NB4 (cell line): ENCODE measurements at places on chromosomes 4 and X.

DNA sequence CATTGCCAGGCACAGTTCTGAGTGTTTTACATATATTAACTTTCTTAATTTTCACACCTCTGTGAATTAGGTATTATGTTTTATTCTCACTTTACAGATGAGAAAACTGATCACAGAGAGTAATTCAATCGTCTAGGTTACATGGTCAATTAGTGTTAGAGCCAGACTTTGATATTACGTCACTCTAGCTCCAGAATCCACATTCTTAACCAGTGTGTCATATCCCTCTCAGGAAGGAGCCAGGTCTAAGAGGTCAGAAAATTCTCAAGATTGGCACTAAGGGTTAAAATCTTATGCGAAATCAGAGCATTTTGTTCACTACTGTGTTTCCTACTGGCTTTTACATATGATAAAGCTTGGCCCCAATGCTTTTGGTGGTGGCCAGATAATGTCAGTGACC, 7.4 kb downstream of the DMP1 start:
- DNase-seq = no peak

- DNase-seq = no peak
Observed at GRCh38 chrX:136598631-136599030, 49.3 kb upstream of the CD40LG start.

GRCh38 chr4:148261848-148262247, 180.4 kb downstream of the NR3C2 start:
- DNase-seq = no peak

DNA sequence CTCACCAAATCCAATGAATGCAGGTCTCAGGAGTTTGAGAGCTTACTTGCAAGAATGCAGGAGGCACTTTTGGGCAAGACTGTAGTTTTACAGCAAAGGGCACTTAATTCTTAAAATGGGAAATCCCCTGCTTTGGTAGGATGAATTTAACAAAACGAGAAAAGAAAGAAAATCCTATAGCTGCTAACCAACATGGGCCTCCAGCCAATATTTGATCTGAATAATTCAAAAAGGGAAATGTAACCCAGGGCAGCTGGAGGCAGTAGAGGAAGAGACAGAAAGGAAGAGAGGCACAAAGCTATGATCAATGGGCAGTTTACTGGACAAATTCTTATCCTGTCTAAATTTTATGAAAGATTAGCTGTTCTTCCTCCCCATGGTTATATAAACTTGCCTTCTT, 142.3 kb downstream of the SH3KBP1 start:
- DNase-seq = no peak

GRCh38 chr4:3677748-3678070, 88.5 kb upstream of the ADRA2C start:
- DNase-seq = peak; percentile 66

DNA sequence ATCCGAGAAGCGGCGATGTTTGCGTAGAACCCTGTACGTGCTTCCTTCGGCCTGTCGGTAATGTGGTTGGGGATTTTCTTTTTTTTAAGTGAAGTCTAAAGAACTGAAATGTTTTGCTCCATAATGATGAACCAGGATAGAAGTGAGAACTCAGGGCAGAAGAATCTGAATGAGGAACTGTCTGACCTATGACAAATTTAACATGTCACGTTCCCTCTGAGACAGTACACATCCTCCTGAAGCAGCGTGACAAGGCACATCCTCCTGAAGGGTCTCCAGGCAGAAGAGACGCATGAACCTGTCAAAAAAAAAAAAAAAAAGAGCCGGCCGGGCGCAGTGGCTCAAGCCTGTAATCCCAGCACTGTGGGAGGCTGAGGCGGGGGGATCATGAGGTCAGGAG, 6.2 kb downstream of the CSF2RA start:
- DNase-seq = no peak

DNA sequence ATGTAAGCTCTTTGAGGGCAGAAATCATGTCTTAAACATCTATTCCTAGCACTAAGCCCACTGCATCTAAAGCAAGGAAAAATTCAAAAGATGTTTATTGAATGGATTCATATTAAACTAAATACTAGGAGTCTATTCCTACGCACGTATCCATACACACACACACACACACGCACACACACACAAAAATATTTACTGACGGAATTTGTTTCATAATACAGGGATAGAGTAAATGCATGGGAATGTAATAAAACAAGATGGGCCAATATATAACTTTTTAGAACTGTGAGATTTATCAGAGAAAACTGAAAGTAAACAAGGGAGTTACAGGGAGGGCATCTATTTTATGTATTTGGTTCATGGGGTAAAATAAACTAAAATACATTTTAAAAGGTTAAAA, 57.6 kb downstream of the WDFY3 start:
- DNase-seq = no peak

- no peak for DNase-seq
Observed at GRCh38 chrX:79133904-79134303, 10.6 kb upstream of the GPR174 start.

DNA sequence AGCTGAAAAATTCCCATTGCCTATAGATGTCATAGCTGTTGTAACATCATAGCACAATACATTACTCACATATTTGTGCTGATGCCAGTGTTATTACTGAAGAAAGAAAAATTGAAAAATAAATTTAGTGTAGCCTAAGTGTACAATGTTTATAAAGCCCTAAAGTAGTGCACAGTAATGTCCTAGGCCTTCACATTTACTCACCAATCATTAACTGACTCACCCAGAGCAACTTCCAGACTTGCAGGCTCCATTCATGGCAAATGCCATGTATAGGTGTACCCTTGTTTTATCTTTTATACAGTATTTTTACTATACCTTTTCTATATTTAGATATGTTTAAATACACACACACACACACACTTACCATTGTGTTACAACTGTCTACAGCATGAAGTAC, 265.4 kb upstream of the MAGEB18 start:
- no peak for DNase-seq

- DNase-seq = peak; percentile 38
Observed at GRCh38 chr4:53015681-53016080, 153.6 kb downstream of the RASL11B start.

DNA sequence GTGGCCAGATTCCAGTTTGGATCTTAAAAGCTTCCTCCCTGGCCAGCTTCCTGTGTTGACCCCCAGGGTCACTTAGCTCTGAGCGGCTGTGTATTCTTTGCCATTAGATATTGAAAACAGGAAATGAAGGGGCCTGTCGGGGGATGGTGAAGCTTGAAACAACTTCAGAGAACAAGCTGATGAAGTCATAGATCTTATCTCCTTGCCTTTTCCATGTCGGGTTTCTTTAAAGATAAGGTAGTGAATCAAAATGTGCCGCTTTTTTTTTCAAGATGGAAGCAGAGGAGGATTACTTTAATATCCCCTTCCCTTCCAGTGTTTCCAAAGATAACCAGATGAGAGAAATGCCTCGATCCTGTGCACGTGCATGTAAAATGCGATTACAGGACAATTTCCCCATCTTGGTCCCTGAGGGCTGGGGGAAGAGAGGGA, 508.5 kb downstream of the MID1IP1 start:
- peak; percentile 40 for DNase-seq

GRCh38 chrX:153395613-153396319, 5.4 kb downstream of the PNMA6E start:
- no peak for DNase-seq

- peak; percentile 63 for DNase-seq
Observed at GRCh38 chrX:136850441-136851175, 29.9 kb downstream of the RBMX start.

GRCh38 chr4:108483650-108484049, 136.7 kb upstream of the RPL34 start:
- no peak for DNase-seq

DNA sequence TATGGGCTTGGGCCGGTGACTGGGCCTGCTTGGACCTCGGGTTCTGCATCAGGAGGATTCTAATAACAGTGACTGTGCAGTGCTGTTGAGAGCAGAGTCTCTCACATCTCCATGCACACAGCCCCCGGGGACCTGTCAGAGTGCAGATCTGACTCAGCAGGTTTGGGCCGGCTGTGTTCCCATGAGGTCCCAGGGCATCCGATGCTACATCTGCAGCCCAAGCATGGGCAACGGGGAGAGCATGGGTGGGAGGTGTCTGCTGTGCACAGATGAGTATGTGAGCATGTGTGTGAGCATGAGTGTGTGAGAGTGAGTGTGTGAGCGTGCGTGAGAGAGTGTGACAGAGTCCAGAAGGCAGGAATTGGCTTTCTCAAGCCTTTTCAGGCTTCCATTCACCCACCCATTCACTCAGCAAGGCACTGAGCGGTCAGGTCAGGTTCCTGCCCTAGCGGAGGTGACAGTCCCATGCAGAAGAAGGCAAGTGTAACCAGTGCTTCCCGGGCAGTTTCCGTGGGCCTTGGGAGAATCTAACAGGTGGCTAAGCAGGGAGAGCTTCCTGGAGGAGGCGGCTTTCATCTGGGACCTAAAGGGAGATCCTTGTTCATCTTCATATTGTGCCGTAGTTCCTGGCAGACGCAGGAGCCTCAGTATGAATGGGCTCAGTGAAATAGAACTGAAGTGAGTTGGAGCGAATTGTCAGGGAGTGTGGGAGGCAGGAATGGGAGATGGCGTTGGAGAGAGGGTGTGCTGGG, 62.6 kb downstream of the SORCS2 start:
- DNase-seq = peak; percentile 48

- no peak for DNase-seq
Observed at GRCh38 chr4:36164900-36165630, 79.2 kb downstream of the ARAP2 start.

- DNase-seq = no peak
Observed at GRCh38 chr4:127174616-127175015, 458.1 kb upstream of the INTU start.

DNA sequence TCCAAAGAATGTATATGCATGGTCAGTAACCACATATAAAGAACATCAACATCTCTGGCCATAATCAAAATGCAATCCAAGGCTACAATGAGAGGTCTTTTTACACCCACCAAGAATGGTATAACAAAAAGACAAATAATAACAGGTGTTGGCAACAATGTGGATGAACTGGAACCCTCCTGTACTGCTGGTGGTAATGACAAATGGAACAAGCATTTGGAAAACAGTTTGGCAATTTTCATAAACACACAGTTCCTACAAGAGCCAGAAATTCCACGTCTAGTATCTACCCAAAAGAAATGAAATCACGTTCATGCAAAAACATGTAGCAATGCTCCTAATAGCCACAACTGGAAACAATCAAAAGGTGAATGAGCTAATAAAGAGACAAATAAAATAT, 11.7 kb downstream of the UGT2B4 start:
- no peak for DNase-seq

DNA sequence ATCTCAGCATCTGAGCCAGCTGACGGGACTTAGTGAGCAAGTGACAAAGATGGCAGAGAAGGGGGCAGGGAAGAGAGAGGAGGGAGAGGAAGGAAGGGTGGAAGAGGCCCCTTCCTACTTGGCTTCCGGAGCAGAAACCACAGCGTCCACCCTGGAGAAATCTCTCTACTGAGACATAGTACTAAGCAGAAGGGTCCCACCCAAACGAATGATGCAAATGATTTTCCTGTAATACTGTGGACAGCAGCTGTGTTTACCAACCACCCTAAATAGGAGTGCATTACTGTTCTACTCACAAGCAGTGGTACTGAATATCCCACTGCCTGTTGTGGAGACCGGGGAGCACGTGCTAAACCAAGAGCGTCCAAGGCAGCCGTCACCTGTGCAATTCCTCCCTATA, 29.4 kb downstream of the DTHD1 start:
- peak; percentile 97 for DNase-seq

DNA sequence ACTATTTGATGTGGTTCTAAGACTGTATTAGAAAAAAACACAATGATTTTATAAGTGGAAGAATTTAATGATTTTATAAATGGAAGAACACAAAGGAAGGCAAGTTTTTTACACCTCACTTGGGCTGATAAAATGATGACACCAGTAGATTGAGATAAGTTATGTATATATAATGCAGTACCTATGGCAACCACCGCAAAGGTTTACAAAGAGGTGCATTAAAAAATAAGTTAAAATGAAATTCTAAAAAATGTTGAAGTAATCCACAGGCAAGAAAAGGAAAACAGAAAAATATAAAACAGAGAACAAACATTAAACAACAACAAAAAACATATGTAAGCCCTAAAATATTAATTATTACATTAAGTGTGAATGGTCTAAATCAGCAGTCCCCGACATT, 490.9 kb upstream of the AADAT start:
- no peak for DNase-seq

DNA sequence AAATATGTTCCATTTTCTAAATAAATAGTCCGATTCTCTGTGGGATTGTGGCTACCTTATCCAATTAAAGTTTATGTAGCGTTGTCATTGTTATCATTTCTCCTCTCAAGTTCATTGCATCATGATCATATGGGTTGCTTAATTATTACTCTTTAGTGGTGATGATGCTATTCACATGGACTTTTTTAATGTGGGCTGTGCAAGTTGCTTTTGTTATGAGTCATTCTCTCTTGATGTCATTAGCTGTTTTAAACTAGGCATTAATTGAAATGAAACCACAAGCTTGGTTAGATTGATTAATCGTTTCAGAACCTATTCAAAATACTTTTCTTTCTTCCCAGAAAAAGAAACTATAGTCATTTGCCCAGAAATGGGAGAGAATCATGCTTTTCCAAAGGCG, 38.2 kb downstream of the NHS start:
- DNase-seq = no peak

DNA sequence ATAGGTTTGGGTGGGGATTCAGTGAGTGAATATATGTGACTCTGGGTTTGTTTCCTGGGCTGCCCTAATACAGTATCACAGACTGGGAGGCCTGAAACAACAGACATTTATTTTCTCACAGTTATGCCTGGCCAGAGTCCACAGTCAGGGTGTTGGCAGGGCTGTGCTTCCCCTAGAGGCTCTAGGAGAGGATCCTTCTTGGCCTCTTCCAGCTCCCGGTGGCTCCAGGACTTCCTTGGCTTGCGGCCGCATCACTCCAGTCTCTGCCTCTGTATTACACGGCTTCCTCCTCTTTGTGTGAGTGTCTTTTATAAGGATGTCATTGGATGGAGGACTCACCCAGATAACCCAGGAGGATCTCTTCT, 5.2 kb upstream of the JAKMIP1 start:
- DNase-seq = no peak

DNA sequence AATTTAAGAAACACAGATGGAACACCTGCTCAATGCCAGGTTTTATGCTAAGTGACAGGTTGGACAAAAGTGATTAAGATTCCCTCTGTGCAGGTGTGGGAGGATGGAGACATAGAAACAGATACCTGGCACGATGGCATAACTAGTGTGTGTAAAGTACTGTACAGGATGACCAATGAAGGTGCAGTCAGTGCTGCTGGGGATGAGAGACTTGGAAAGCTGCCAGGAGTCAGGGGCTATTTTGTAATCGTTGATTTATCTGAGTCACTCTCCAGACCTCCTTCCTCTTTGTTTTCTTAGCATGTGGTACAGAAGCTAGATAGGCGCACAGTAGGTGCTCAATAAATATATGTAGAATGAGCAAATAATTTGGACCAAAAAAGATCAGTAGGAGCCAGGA, 58.2 kb downstream of the CWH43 start:
- DNase-seq = peak; percentile 40

GRCh38 chr4:113339430-113339813, 290.0 kb downstream of the ANK2 start:
- DNase-seq = no peak

DNA sequence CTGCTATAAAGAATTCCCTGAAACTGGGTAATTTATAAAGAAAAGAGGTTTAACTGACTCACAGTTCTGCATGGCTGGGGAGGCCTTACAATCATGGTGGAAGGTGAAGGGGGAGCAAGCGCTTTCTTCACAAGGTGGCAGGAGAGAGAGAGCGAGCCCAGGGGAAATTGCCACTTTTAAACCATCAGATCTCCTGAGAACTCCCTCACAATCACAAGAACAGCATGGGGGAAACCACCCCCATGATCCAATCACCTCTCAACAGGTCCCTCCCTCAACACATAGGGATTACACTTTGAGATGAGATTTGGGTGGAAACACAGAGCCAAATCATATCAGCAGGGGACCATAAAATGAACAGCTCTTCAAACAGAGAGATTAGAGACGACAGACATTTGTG, 198.6 kb downstream of the MAGEB5 start:
- DNase-seq = no peak
